ENCODE measurements at places on chromosomes 6 and 20.

DNA sequence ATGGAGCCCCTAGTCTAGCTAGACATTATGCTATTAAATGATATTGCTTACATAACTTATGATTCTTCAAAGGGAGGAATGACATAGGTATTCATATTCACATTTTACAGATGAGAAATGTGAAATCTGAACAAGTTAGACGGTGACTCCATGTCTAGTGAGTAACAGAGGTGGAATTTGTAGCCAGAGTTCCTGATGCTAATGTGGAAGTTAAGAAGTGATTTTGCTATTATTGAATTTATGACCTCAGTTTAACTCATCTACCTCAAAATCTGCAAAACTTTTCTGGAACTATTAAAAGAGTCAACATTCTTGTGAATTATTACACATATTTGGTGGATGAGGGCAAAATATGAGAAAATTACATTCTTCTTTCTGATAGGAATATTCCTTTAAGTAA is 347.6 kb upstream of the MMS22L start:
- DNase-seq = no peak

- no peak for DNase-seq
These were observed 99.4 kb upstream of the RIPOR2 start for GRCh38 chr6:25035174-25035511.

DNA sequence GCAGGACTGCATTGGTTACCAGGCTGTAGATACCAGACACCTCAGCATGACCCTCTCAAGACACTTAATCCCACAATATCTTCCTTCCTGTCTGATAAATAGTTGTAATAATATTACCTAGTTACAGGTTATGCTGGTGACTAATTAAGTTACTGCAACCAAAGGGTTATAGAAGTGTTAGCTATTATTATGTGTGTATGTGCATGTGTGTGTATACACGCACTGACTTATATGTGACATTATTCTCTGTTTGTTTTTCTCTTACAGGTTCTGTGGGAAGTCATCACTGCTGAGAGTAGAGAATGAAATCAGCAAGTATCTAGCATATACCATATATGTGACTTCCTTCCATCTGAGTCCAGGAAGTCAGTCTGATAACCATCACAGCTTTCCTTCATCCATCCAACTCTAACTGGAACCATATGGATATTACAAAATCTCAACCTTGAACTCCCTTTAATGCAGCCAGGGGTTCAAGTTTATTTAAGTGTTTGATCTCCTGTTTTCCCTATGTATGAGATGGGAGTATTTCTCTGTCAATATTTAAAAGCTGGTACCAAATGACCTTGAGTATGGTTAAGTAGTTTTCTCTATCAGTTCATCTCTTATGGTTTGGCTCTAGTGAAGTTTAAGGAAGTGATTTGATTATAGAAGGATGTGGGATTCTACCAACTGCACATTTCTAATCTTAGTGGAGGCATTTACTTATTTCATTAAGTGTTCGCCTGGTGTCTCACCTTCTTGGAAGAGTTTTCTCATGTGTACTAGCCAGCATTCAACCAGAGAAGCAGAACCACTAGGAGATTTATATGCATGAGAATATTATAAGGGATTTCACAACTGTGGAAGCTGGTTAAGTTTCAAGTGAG is 313.2 kb downstream of the HIVEP2 start:
- DNase-seq = no peak

- no peak for DNase-seq
These were observed 94.4 kb downstream of the SESN1 start for GRCh38 chr6:109000289-109000688.

GRCh38 chr6:132568611-132569010 is 1.5 kb upstream of the TAAR6 start:
- DNase-seq = no peak

- DNase-seq = no peak
These were observed 123.2 kb downstream of the GPX5 start for GRCh38 chr6:28648878-28649375.

- DNase-seq = no peak
These were observed 47.2 kb downstream of the TRERF1 start for GRCh38 chr6:42404484-42404883.

DNA sequence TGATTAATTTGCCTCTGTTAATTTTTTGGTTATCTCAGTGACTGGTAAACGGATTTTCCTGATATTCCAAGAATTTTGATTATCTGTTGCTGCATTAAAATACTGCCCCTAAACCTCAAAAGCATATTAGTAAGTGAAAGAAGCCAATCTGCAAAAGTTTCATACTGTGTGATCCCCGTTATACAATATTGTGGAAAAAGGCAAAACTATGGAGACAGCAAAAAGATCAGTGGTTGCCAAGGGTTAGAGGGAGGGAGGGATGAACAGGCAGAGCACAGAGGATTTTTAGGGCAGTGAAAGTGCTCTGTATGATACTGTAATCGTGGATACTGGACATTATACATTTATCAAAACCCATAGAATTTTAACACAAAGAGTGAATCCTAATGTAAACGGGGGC is 133.0 kb downstream of the MYLK4 start:
- DNase-seq = no peak

DNA sequence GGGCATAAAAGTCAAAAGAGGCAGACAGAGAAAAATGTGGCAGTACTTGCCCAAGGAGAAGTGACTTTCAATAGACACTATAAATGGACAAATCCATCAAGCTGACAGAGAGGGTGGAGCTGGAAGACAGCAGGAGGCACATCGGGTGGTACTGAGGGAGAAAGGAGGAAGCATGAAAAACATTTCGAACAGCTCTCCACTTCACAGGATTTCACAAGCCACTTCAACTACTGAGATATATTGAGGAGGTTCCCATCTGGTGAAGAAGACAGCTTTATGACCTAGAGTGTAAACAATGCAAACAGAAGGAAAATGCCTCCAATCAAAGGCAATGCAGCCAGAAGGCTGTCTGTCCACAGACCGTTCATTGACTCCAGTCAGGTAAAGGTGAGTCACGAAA is 259.4 kb upstream of the ECI2 start:
- no peak for DNase-seq

GRCh38 chr6:44668976-44669934 is 281.7 kb downstream of the CDC5L start:
- DNase-seq = no peak

- DNase-seq = no peak
These were observed 2.1 kb downstream of the FOXP4 start for GRCh38 chr6:41548098-41548840.

Data from testis (tissue), 5 donors.